Suppressor macrophage (primary cell): ENCODE measurements at places on chromosomes 4 and X.

GRCh38 chrX:112841114-112841819 is 636 bp upstream of the AMOT start:
- DNase-seq: peak; percentile 78

- no peak for DNase-seq
Observed at GRCh38 chr4:168693750-168694490, 197.1 kb downstream of the PALLD start.

DNA sequence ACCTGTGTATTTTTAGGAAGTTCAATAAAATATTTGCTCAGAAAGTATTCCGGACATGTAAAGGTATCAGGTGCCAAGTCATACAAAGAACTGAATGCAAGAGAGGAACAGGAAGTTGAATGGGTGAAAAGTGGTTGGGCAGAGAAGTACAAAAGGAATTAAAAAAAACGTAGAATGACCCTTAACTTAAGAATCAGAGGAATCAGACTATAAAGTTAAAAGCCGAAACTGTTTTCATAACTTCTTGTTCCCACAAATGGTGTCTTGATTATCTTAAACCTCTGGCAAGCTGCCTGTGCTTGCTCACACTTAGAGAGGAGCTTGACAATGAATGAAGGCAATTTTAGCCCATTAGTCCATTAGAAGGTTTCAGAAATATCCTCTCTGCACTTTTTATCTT is 81.6 kb upstream of the HHIP start:
- DNase-seq: no peak

GRCh38 chr4:110208419-110208818 is 10.0 kb upstream of the ELOVL6 start:
- no peak for DNase-seq

- no peak for DNase-seq
Observed at GRCh38 chr4:119321921-119322687, at the start of gene FABP2. FABP2 (minus strand) TSS chr4:119322138; CDS start chr4:119322102, 36 bp downstream.

GRCh38 chr4:75229806-75230570 is 284.2 kb downstream of the RCHY1 start:
- no peak for DNase-seq
